ENCODE measurements at places on chromosomes 12 and 14. TPM values are rescaled to one million over a fixed set of nuclear protein-coding genes. Genes with fewer than 3 reads are reported as not detected.

DNA sequence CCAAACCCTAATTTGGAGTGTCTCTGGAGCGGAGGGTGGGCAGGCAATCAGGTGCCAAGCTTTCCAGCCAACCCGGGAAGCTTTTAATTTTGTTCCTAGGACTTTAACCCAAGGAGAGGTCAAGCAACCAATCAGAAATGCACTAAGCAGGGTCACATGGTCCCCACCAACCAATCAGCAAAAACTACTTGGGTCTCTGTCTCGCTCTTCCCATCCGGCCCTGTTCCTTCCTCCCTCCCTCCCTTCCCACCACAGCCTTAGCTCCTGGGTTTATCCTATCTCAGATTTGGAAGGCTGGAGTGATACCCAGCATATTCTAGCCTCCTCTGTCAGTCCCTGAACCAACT is 7.3 kb downstream of the HOXC5 start:
- H3K27ac ChIP-seq = no peak overlapping the region
- H3K4me3 ChIP-seq = no peak overlapping the region
- H3K27me3 ChIP-seq = peaks cover 99% of the 10 kb centered on the region
- no peak for DNase-seq

DNA sequence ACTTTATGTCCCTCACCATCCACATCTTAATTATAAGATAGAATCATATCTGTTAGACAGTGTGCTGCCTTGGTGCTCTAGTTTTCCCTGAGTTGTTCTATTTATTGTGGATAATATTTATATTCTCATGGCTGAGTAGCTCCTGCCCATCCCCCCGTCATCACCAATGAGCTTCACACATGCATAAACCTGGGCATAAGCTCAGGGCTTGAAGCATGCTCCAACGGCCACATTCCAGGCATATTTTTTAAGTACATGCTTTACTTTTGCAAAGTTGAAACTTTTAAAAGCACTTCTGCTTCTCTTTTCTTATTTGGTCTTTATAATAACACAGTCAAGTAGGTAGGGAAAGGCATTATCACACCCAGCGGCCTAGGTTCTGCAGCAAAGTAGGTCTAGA is 3.4 kb upstream of the FBXO34 start:
- no peaks in the 10 kb centered on the region for H3K27me3 ChIP-seq
- peaks cover 11% of the 10 kb centered on the region for H3K4me1 ChIP-seq
- no peak overlapping the region for H3K4me3 ChIP-seq
- no peaks in the 10 kb centered on the region for H3K36me3 ChIP-seq
- H3K27ac ChIP-seq = no peak overlapping the region

- H3K4me3 ChIP-seq = no peak overlapping the region
- DNase-seq = no peak
- H3K27me3 ChIP-seq = no peaks in the 10 kb centered on the region
- no peak overlapping the region for H3K27ac ChIP-seq
- H3K36me3 ChIP-seq = no peaks in the 10 kb centered on the region
- H3K4me1 ChIP-seq = no peaks in the 10 kb centered on the region
These were observed 38.5 kb downstream of the C12orf75 start for GRCh38 chr12:105369014-105369413.

DNA sequence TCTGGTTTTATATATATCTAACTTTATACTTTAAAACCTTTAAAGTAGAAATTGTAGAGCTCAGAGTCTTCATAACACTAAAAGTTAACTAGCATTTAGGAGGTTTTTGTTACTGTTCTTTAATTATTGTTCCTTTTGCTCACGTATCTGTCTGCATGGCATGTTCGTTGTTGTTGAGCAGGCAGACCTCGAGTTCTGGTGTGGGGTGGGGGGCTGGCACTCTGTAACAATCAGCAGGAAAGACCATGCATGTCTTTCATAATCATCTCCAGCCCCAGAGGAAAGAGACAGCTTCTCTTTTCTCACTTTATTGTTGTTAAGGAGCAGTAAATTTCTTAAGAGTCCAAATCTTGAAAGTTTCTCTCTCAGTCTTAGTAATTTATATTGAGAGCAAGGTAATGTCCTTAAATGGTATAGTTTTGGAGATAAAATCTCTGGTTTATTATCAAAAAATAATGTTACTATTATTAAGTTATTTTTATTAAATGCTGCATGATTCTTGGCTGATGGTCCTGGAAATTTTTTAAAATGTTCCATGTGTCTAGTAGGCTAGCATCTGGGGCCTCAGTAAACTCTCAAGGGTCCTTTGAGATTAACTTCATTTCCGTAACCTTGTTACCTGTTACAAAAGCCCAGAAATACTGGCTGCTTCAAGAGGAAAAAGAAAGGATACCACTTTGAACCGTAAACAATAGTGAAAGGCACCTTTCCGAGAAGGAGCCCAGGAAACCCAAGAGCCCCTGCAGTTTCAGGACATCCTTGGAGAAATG is 30.3 kb downstream of the CKB start:
- H3K27ac ChIP-seq = peak overlapping the region; percentile 49
- no peaks in the 10 kb centered on the region for H3K27me3 ChIP-seq
- H3K4me1 ChIP-seq = peaks cover 5% of the 10 kb centered on the region

DNA sequence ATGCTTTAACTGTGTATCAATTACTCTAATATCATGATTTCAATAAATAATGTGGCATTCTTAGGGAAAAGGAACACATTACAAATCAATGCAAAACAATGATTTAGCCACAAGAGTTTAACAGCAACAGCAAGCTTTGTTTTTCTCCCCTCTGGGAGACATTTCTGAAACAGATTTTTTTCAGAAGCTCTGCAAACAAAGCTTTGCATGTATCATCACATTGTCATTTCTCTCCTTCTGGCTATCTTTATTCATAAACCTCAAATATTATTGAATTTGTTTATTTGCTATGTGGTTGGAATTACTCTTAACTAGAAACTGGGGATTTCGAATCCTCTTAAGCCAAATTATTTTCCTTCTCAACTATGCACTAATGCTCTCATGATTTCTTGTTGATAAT is 278.4 kb upstream of the ATXN7L3B start:
- no peak overlapping the region for H3K27ac ChIP-seq
- no peaks in the 10 kb centered on the region for H3K4me1 ChIP-seq
- H3K4me3 ChIP-seq = no peak overlapping the region
- no peaks in the 10 kb centered on the region for H3K36me3 ChIP-seq
- DNase-seq = no peak

DNA sequence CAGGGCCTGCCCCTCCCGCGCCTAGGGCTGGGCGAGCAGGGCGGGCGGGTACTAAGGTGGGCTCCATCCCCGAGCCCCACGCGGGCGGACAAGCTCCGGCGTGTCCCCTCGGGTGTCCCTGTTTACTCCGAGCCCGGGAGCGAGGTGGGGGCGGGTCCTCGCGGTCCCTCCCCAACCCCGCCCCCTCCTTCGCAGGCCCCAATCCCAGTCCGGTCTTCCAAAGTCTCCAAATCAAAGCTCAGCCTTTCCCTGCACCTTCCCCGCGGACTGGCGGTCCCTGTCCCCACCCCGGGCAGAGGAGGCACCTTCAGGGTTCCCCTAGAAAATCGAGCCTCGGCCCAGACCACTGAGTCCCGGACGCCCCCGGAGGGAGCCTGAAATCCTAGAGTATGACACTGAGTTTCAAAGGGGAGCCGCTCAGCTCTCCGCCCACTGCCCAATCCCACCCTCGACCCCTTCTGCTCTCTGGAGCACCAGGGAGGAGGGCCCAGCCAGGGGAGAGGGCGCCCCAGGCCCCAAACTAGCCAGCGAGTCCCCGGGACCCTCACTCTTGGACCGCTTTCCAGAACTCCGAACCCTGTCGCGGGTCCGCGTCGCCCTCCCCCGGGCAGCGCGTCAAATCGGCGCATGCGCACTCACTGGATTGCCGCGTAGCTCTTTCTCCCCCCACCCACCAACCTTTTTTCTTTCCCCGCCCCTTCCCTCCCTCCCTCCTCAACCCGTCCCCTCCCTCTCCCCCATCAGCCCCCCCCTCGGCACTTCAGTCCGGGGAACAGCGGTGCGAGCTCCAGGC is at the start of gene LRP1:
TSS of gene LRP1 (plus strand) at position 758 of the 793 bp plus-strand sequence. CDS start 482 bp downstream, outside the sequence.
- H3K27me3 ChIP-seq = no peaks in the 10 kb centered on the region
- H3K4me1 ChIP-seq = peaks cover 11% of the 10 kb centered on the region
- peak within 1 kb of the TSS; percentile 99 for H3K4me3 ChIP-seq
- H3K27ac ChIP-seq = peak within 1 kb of the TSS; percentile 99
- no peaks in the 10 kb centered on the region for H3K36me3 ChIP-seq

DNA sequence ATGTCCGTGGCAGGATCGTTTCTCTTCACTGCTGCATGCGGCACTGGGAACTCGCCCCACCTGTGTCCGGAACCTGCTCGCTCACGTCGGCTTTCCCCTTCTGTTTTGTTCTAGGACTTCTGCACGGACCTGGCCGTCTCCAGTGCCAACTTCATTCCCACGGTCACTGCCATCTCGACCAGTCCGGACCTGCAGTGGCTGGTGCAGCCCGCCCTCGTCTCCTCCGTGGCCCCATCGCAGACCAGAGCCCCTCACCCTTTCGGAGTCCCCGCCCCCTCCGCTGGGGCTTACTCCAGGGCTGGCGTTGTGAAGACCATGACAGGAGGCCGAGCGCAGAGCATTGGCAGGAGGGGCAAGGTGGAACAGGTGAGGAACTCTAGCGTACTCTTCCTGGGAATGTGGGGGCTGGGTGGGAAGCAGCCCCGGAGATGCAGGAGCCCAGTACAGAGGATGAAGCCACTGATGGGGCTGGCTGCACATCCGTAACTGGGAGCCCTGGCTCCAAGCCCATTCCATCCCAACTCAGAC is 1.2 kb downstream of the FOS start:
- no peak for DNase-seq
- H3K27ac ChIP-seq = peak overlapping the region; percentile 100
- peaks cover 28% of the 10 kb centered on the region for H3K36me3 ChIP-seq
- peaks cover 24% of the 10 kb centered on the region for H3K4me1 ChIP-seq

- no peaks in the 10 kb centered on the region for H3K36me3 ChIP-seq
- H3K27ac ChIP-seq = no peak overlapping the region
- DNase-seq = no peak
- H3K27me3 ChIP-seq = no peaks in the 10 kb centered on the region
- H3K4me1 ChIP-seq = peaks cover 16% of the 10 kb centered on the region
- H3K4me3 ChIP-seq = no peak overlapping the region
These were observed 131.2 kb downstream of the NUBPL start for GRCh38 chr14:31692376-31692781.

DNA sequence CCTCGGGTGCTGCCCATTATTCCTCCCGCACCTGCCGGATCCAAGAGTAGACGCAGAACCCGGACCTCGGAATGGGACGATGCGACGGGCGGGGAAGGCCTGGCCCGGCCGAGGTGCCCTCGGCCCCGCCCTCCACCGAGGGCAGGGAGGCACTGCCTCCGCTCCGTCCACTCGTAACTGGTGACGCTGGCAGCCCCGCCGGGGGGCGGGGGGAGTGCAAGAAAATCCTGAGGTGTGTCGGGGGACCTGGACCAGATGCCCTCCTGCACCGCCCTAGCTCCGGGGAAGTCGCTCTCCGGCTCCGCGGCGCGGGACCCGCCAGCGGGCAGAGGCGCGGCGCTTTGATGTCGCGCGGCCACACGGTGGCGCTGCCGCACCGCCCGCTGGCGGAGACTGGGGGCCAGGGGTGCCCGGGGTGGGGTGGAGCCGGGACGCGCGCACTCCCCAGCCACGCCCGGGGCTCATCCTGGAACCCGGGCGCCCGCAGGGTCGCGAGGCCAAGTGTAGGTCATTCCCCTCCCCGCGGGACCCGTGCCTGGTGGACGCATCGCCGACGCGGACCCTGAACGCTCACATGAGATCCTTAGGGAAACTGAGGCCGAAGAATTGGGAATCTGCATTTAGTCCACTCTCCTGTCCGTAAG is 202.8 kb downstream of the TTC8 start:
- no peaks in the 10 kb centered on the region for H3K36me3 ChIP-seq
- peaks cover 32% of the 10 kb centered on the region for H3K4me1 ChIP-seq
- peaks cover 70% of the 10 kb centered on the region for H3K27me3 ChIP-seq
- peak; percentile 67 for DNase-seq
- H3K4me3 ChIP-seq = peak overlapping the region; percentile 57

- peaks cover 17% of the 10 kb centered on the region for H3K4me1 ChIP-seq
- H3K27me3 ChIP-seq = no peaks in the 10 kb centered on the region
- DNase-seq = no peak
- no peak overlapping the region for H3K27ac ChIP-seq
- H3K36me3 ChIP-seq = no peaks in the 10 kb centered on the region
These were observed 233.3 kb upstream of the DAAM1 start for GRCh38 chr14:58954901-58955861.

- DNase-seq = no peak
- no peak overlapping the region for H3K4me3 ChIP-seq
- peaks cover 4% of the 10 kb centered on the region for H3K36me3 ChIP-seq
- H3K27me3 ChIP-seq = no peaks in the 10 kb centered on the region
- peaks cover 9% of the 10 kb centered on the region for H3K4me1 ChIP-seq
- H3K27ac ChIP-seq = no peak overlapping the region
These were observed 6.4 kb upstream of the EP400 start for GRCh38 chr12:131943389-131943788.

DNA sequence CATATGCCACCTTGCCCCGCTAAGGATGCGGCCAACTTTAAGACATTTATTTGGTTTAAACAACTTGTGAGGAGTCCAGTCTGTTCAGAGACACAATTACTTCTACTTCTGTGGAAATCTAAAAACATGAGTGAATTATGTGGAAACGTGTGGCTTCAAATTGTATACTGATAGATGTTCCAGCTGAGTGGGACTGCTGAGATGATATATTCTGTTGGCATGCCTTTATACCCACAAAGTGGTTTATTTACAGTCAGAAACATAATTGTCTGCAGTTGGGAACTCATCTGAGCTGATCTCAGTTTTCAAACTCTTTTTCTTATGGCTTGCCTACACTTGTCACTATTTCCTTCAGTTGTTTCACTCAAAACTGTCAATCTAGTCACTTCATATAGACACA is 67.8 kb downstream of the FLRT2 start:
- no peaks in the 10 kb centered on the region for H3K36me3 ChIP-seq
- H3K4me3 ChIP-seq = no peak overlapping the region
- no peaks in the 10 kb centered on the region for H3K27me3 ChIP-seq
- H3K27ac ChIP-seq = no peak overlapping the region
- DNase-seq = no peak

DNA sequence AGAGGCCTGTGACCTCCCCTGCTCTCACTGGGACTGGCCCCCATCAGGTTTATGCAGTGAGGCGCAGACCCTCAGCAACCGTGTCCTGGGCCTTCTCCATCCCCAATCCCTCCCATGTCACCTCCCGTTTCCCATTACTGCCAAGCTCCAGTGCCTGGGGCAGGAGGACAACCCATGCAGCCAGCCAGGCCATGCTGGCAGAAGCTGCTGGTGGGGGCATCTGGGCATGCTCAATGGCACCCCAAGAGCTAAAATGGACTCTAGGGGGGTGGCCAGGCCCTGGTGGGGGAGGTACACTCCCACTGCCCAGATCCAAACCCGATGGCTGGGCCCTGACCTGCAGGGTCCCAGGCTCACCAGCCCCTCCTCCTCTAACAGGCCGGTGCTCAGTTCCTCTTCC is 20.5 kb upstream of the GPR132 start:
- H3K4me3 ChIP-seq = no peak overlapping the region
- H3K36me3 ChIP-seq = no peaks in the 10 kb centered on the region
- no peaks in the 10 kb centered on the region for H3K27me3 ChIP-seq
- no peak overlapping the region for H3K27ac ChIP-seq
- peaks cover 17% of the 10 kb centered on the region for H3K4me1 ChIP-seq

The SERPINA5 gene
- total RNA-seq = 0.83 TPM

The KCNH3 gene
- 0.16 TPM for total RNA-seq

The SLCO1A2 gene
- not detected for total RNA-seq

The PCED1B gene
- 0.68 TPM for total RNA-seq

The PTGDR gene
- 0.76 TPM for total RNA-seq

The BHLHE41 gene
- 38.4 TPM for total RNA-seq

The PTPRO gene
- total RNA-seq = not detected
